Stimulated activated CD4-positive, alpha-beta T cell treated with anti-CD3 and anti-CD28 coated beads, Interleukin-1b, Interleukin-23, amount 100 ng/mL, for 4 hours (primary cell): ENCODE measurements at places on chromosomes 6 and 20.

DNA sequence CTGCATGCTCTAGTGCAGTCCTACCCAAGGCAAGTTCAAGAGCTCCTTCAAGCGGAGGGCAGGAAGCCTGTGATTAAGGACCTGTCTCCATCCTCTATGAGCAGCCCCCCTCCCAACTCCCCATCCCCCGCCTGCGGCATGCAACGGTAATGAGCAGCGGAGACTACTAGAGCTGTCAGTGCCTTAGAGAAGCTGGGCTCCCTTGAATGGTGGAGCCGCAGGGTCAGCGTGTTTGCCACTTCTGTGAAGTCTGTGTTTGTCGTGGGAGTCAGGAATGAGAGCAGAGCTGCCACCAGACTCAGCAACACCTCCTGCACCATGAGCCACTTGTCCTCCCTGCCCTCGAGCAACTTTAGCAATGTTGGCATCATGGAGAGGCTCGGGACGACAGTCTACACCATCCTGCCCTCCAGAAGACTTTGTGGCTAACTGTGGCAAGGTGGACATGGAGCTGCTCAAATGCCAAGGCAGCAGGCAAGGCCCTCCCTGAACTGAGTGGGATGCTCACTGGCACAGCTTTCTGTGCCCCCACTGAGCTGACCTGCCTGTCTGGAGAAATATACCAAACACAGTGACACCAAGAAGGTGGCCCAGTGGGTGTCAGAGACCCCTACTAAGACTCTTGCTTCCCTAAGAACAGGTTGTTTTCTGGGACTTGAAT is 23.8 kb upstream of the SYNDIG1 start:
- DNase-seq: no peak

DNA sequence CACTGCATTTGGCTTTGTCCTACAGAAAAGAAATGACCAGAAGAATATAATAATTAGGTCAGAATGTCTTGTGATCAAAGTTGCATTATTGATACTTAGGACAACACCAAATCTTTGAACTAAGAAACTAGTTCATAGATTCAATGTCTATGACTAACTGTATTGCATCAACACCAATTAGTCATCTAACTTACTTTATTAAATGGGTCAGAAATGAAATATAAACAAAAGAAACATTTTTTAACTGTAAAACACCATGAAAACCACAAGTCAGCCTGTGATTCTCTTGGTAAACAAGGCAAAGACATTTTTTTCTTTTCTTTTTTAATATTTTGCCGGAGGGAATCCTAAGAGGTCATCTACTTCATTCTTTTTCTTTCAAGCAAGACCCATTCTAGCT is 114.1 kb upstream of the HDDC2 start:
- no peak for DNase-seq

GRCh38 chr6:37624121-37624520 is 73.6 kb downstream of the MDGA1 start:
- DNase-seq: no peak

DNA sequence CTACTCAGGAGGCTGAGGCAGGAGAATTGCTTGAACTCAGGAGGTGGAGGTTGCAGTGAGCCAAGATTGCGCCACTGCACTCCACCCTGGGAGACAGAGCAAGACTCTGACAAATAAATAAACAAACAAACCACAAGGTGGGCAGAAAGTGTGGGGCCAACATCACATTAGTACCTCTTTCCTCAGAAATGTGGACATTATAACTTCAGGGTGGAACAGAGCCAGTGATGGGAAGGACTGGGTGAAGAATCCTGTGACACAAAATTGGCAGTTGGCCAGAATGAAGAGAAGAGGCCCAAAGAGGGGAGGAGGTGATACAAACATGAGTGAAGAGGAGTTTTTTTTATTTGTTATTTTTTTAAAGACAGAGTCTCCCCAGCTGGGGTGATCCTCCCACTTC is 50.6 kb downstream of the NUP153 start:
- DNase-seq: no peak

DNA sequence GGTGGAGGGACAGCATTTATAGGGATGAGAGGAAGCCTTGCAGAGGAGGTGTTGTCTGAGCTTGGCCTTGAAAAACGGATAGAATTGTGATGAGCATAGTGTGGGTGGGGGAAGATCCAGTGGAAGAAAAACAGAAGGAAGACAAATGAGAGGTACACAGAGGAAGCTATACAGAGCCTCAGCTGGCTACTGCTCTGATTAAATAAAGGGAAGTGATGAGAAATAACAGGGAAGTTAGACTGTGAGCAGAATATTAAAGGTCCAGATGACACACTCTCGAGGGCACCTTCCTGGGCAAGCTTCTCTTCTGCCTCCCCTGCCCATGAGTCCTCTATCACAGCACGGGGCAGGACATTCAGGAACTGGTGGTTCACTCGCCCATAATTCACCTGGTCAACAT is 182.3 kb downstream of the KIF16B start:
- no peak for DNase-seq
